Right renal cortex interstitium (tissue), 3 donors: ENCODE measurements at places on chromosomes 3 and 15. TPM values are rescaled to one million over a fixed set of nuclear protein-coding genes. Genes with fewer than 3 reads are reported as not detected.

DNA sequence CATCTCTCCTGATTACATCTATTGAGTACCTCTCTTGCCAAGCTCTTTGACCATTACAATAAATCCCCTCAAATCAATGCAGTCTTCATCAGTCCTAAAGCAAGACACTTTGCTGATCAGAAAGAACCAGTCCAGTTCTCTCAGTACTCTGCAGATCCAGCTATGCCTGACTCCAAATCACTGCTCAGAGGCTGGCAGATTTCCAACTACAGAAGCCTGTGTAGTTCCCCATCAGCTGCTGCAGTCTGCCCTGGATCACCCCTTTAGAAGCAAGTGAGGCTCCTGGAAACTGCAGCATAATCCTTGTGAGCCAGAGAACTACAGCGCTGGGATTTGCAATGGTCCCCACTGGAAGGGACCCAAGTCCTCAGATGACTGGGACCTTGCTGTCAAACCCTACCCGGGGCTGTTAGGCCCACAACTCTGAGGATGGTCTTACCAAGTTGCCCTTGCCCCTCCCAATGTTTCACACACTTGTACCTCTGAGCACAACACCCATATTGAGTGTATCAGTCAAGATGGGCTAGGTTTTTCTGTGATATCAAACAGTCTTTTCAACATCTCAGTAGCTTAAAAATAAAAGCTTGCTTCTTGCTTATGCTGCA is 81.9 kb upstream of the TOPAZ1 start:
- DNase-seq = no peak

GRCh38 chr3:4757575-4758248 is 221.5 kb upstream of the BHLHE40 start:
- no peak for DNase-seq

- DNase-seq = no peak
These were observed 16.6 kb downstream of the AQP9 start for GRCh38 chr15:58154769-58155168.

DNA sequence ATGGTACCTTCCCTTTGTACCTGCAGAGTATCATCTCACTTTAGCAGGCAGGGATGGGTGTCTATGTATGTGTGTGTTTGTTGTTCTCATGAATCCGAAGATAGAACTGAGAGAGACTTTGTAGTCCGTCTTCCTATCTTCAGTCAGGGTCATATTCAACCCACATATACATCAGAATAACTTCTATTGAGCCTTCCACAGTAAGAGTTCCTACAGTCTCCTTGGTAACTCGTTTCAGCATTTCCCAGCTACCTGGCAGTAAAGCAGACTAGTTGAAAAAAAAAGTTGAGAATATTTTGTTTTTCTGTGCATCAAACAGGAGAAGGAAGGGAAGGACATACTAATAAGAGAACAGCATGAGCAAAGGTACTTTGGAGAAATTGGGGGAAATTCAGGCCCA is 106.8 kb downstream of the VPS8 start:
- DNase-seq = no peak

GRCh38 chr3:57557085-57557537 is 1.0 kb downstream of the PDE12 start:
- DNase-seq = no peak

GRCh38 chr3:38459499-38460048 is 5.9 kb downstream of the ACVR2B start:
- no peak for DNase-seq

DNA sequence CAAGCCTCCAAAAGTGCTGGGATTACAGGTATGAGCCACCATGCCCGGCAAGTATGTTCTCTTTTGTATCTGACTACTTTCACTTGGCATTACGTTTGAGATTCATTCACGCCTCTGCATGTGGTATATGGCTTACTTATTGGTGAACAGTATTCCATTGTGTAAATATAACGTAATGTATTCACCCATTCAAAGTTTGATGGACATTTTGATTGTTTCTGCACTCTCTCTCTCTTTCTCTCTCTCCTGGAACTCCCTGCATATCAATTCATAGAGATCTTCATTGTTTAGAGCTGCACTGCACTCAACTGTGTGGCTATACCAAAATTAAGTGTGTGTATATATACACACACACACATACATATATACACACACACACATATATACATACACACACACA is 30.4 kb downstream of the SPPL2A start:
- no peak for DNase-seq

DNA sequence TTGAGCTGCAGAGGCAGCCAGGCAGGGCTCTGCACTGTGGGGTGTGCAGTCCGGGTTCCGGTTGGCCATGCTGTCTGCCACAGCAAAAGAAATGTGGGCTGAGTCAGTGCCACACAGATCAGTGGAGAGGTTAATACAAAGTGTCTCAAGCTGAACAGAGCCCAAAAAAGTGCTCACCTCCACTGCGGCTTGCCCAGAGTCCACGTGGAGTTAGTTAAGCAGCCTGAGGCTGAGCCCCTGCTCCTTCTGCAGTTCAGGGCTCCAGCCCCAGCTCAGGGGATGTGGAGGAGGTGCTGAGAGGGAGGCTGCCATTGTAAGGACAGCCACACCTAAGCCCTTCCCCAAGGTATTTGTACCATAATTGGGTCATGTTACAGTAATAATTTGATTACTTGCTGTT is 85.3 kb downstream of the LRRK1 start:
- DNase-seq = no peak

DNA sequence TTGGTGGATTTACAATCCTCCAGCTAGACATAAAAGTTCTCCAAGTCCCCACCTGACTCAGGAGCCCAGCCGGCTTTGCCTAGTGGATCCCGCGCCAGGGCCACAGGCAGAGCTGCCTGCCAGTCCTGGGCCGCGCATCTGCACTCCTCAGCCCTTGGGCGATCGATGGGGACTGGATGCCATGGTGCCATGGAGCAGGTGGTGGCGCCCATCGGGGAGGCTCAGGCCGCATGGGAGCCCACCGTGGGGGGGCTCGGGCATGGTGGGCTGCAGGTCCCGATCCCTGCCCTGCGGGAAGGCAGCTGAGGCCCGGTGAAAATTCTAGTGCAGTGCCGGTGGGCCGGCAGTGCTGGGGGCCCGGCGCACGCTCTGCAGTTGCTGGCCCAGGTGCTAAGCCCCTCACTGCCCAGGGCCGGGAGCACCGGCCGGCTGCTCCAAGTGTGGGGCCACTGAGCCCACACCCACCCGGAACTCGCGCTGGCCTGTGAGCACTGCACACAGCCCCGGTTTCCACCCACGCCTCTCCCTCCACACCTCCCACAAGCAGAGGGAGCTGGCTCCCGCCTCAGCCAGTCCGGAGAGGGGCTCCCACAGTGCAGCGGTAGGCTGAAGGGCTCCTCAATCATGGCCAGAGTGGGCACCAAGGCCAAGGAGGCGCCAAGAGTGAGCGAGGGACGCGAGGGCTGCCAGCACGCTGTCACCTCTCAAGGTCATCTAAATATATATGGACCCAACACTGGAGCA is 38.8 kb upstream of the IGSF11 start:
- no peak for DNase-seq

GRCh38 chr15:64841344-64842095 is at the start of gene PLEKHO2:
TSS of gene PLEKHO2 (plus strand) at chr15:64841915. CDS start at chr15:64842017, 102 bp downstream.
- DNase-seq = peak; percentile 87

DNA sequence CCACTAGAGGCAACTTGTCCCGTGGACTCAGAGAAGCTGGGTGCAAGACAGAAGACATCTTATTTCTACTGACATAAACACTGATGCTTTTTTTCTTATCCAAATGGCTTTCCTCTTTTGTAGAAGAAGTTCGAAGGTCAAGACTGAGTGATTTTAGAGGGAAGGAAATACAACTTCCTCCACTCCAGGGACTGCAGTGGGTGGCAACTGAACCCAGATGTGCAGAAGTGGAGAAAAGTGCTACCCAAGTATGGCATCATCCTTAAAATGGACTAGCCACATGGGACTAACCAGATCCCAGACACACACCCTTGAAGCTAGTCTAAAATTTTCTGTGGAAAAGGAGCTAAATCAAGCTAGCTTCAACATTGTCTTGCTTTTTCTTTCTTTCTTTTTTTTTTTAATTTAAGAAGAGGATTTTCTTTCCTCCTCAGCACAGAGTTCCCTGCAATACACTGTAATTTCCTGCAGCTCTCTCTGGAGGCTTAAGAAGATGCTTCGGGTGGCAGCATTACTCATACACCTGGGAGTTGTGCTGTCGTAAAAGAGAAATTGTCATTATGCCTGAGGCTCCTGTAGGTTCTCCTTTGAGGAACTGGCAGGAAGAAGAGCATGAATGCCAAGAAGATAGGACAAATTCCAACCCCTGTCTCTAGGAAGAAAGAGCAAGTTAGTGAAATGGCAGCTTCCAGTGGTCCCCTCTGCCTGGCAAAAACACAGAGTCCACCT is 3.8 kb upstream of the FRMD4B start:
- DNase-seq = no peak

- DNase-seq = no peak
These were observed 40.0 kb downstream of the MAP4 start for GRCh38 chr3:47976135-47976732.

- no peak for DNase-seq
These were observed 6.1 kb downstream of the ATG3 start for GRCh38 chr3:112555535-112556170.

GRCh38 chr15:94387849-94388441 is 156.6 kb downstream of the MCTP2 start:
- no peak for DNase-seq

- no peak for DNase-seq
These were observed 149.7 kb upstream of the NUDT16 start for GRCh38 chr3:131231710-131232389.

DNA sequence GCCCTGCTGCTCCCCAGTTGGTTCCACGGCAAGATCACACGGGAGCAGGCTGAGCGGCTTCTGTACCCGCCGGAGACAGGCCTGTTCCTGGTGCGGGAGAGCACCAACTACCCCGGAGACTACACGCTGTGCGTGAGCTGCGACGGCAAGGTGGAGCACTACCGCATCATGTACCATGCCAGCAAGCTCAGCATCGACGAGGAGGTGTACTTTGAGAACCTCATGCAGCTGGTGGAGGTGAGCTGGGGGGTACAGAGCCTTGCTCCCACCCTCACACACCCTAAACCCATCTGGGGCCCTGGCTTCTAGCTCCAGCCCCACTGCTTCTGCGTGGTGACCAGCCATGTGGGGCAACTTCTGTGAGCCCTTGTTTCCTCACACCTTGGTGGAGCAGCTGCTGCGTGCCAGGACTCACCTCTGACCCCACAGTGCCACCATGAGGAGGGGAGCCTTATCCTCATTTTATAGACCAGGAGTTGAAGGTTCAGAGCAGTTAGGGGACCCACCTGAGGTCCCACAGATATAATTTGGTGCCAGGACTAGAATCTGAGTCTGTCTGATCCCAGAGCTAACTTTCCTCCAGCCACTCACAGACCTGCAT is 13.3 kb upstream of the LMAN1L start:
- no peak for DNase-seq

DNA sequence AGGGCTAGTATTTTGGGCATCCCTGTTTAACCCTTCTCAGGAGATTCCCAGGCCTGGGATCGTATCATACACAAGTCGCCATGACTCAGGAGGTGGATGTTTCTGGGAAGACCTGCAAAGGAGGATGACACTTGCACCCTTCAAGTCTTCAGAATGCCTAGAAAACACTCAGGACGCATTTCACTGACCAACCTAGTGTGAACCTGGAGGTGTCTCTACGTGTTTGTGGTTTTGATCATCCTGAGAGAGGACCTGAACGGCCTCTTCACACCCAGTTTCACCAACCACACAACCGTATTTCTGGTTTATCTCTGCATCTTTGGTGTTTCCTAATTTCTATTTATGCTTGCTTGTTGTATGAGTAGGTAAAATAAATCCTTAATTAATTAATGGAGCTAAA is 2.8 kb upstream of the CLDND1 start:
- no peak for DNase-seq

- DNase-seq = no peak
These were observed 50.9 kb downstream of the HCN4 start for GRCh38 chr15:73317651-73318462.

DNA sequence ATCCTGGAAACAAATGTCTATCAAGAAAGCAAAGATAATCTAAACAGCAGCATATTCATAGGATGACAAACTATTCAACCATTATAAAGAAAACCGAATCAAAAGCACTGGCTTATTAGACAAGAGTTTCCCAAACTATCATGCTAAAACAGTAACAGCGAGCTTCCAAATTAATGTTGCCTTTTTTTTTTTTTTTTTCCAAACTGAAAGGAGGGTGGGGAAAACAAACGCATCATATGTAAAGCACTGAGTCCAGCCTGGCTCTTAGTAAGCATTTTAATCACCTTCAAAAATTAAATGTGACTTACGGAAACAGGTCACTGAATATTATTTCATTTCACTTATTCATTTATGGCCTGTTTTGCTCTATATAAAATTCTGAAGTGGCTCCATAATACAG is 2.3 kb downstream of the TJP1 start:
- no peak for DNase-seq

DNA sequence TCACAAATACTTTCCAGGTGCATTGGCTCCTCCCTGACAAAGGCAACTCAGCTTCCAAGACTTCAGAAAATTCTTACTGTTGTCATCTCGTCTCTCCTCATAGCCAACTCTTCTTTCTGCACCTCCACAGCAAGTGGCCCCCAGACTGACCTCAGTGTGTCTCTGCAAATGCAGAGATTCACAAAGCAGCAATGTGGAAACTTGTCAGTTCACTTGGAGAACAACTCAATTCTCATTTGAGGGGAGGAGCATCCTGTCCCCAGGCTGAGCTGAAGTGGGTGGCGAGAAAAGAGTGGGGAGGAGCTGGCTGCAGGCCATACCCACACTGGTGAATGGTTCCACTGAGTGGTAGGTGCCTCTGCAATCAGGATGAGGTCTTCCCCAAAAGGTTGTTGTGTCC is 248.7 kb upstream of the IL12A start:
- no peak for DNase-seq

GRCh38 chr3:39124876-39125840 is 17.7 kb downstream of the TTC21A start:
- no peak for DNase-seq

DNA sequence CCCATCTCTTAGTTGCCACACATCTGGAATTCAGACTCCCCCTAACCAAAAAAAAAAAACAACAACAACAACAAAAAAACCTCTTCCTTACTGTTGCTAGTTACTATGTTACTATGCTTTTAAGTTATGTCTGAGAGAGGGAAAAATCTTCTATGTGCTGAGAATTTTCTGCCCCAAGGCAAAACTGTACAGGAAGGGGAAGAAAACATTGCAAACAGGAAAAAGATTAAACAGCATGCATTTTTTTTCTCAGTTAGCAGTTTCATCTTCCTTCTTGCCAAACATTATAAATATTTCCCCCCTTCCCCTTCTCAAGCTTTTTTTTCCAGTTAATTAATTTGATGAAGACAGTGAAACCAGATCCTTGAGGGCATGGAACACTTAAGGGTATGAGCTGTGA is 1.1 kb upstream of the CD200R1 start:
- DNase-seq = no peak

- no peak for DNase-seq
These were observed 163.4 kb downstream of the ATG7 start for GRCh38 chr3:11435440-11436165.

The CCR9 gene
- polyA plus RNA-seq = 0.11 TPM

The NR2E3 gene
- 0.18 TPM for polyA plus RNA-seq

The NSUN3 gene
- 10.8 TPM for polyA plus RNA-seq

The ADGRG7 gene
- 0.10 TPM for polyA plus RNA-seq

The CERS3 gene
- 0.10 TPM for polyA plus RNA-seq

The GPR27 gene
- polyA plus RNA-seq = 8.1 TPM

The GPR149 gene
- not detected for polyA plus RNA-seq

The SLC22A14 gene
- polyA plus RNA-seq = 0.30 TPM
